Stimulated activated CD8-positive, alpha-beta memory T cell treated with anti-CD3 and anti-CD28 coated beads, Interleukin-7, amount 100 ng/mL, for 48 hours (primary cell): ENCODE measurements at places on chromosomes 12 and 14.

DNA sequence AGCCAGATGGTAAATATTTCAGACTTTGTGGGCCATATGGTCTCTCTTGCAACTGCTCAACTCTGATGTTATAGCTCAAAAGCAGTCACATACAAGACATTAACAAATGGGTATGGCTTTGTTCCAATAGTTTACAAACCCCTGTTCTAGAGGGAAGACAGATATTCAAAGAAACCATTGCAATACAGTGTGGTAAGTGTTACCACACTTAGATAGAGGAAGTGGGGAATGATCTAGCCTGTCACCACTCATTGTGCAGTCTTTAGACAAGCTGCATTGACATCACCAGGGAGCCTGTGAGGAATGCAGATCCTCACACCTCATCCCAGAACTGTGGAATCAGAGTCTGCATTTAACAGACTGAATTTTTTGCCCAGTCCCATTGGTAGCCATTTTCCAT is 80.0 kb upstream of the RGS6 start:
- no peak for DNase-seq

GRCh38 chr14:68628605-68629310 is 164.1 kb downstream of the ZFP36L1 start:
- no peak for DNase-seq

DNA sequence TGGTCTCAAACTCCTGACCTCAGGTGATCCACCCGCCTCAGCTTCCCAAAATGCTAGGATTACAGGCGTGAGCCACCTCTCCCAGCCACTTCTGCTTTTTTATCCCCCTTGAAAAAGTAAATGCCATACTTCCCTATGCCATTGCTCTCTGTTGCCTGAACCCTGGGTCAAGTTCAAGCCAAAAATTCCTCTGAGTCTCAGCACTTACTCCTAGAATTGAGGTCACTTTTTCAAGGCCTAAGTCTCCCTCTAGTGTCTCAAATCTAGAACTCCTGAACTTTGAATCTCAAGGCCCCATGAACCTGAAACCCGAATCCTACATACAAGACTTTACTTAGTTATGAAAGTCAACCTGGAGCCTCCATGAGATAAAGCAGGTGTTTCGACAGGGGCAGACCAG is 1.4 kb upstream of the APOBEC1 start:
- no peak for DNase-seq

- no peak for DNase-seq
Measured at GRCh38 chr14:62557416-62557815, 487.8 kb downstream of the KCNH5 start.

GRCh38 chr12:26011099-26011498 is 52.6 kb downstream of the RASSF8 start:
- DNase-seq = no peak
